ENCODE measurements at places on chromosomes 6 and 20.

GRCh38 chr6:7107578-7108195 lies at the start of gene RREB1:
Gene RREB1, plus strand, starts transcription at chr6:7107961. Its CDS starts 73,951 bp downstream, at chr6:7181912.
- peak; percentile 88 for DNase-seq

DNA sequence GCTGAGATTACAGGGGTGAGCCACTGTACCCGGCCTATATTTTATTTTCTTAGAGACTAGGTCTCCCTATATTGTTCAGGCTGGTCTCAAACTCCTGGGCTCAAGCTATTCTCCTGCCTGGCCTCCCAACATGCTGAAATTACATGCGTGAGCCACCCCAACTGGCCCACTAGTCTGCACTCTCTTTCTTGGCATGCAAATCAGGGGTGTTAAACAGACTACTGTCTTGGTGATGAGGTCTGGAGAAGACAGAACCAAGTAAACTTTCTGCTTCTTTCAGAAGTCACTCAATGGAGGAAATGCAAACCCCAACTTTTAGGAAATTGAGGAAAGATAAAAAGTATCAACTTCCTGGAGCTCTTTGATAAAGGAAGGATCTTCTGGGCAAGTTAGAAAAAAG lies 8.0 kb upstream of the TUBB2B start:
- DNase-seq, result no peak

DNA sequence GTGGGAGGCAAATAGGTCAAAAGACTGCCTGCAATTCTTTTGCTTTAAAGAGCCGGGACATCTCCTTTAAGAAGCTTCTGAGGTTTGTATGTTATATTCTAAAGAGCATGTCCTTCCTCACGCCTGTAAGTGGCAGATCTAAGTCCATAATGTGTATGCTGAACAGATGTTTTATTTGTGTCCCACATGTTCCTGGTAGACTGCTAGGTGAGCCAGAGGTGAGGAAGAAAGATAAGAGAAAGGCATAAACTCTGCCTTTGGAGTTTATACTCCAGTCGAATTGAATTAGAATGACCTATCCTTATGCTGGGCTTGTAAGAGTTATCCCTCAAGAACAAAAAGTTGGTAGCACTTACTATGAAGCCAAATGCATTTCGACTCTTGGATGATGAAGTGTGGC lies 27.2 kb upstream of the ADGRG6 start:
- DNase-seq, result no peak

- DNase-seq, result peak; percentile 71
Measured at GRCh38 chr20:36574366-36575135, 1.2 kb downstream of the TGIF2 start.

DNA sequence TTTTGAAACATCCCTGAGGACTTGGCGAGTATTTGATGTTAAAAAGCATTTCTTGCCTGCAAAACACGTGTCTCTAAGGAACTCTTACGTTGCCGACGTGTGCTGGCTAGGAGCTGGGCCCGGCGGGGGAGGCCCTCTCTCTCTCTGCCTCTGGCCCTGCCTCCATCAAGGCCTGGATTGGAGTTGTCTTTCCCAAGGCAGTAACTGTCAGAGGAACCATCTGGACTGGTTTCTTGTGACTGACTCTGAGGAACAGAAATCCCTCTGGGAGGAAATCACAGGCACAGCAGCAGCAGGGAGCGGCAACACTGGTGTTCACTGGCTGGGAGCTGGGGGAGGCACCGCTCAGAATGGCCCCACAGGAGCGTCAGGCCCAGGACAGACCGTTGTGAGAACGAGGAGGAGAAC lies 244.2 kb downstream of the NRN1 start:
- DNase-seq, result no peak

GRCh38 chr6:21046276-21046675 lies 512.0 kb downstream of the CDKAL1 start:
- DNase-seq, result peak; percentile 11

- DNase-seq, result no peak
Measured at GRCh38 chr6:2616811-2617210, 133.9 kb downstream of the MYLK4 start.

DNA sequence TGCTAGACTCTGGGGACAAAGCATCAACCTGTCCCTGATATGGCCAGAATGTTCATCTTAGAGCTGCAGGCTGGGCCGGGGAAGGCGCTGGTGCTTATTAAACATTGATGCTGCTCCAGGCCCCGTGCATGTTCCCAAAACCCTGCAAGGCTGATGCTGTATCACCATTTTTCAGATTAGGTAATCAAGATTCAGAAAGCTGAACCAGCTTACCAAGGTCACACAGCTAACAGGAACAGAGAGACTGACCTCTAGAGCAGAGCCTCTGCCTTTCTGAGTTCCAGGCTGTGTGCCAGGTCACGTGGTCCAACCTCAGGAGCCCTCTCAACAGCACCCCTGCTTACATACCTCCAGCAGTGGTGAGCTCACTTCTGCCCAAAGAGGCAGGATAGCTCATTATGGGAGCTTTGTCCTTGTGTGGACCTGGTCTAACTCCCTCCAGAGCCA lies 16.1 kb upstream of the VSTM2L start:
- no peak for DNase-seq

DNA sequence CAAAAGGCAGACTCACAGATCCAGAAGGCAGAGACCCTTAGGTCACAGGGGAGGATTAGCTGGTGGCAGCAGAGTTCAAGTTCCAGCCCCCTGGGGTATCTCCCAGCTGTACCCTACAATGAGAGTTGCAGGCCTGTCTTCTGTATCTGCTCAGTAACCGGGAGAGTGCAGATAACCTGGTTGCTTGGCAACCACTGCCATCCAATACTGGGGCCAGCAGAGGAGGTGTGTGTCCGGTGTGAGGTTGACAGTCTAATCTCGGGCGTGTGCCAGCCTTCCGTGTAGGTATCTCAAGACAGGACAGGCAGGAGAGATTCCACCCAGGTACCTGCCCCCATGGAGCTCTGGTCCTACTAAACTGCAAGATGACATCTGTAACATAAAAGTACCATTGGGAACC lies 56.6 kb upstream of the TBC1D7 start:
- DNase-seq, result no peak

GRCh38 chr20:48431653-48432493 lies 395.9 kb downstream of the PREX1 start:
- no peak for DNase-seq

GRCh38 chr6:82953871-82954270 lies 111.8 kb downstream of the UBE3D start:
- no peak for DNase-seq

GRCh38 chr6:13428583-13429405 lies 58.6 kb downstream of the GFOD1 start:
- DNase-seq, result no peak

GRCh38 chr20:45410887-45411286 lies 2.8 kb downstream of the DBNDD2 start:
- DNase-seq, result no peak

GRCh38 chr6:12803486-12803885 lies 86.9 kb downstream of the PHACTR1 start:
- no peak for DNase-seq

DNA sequence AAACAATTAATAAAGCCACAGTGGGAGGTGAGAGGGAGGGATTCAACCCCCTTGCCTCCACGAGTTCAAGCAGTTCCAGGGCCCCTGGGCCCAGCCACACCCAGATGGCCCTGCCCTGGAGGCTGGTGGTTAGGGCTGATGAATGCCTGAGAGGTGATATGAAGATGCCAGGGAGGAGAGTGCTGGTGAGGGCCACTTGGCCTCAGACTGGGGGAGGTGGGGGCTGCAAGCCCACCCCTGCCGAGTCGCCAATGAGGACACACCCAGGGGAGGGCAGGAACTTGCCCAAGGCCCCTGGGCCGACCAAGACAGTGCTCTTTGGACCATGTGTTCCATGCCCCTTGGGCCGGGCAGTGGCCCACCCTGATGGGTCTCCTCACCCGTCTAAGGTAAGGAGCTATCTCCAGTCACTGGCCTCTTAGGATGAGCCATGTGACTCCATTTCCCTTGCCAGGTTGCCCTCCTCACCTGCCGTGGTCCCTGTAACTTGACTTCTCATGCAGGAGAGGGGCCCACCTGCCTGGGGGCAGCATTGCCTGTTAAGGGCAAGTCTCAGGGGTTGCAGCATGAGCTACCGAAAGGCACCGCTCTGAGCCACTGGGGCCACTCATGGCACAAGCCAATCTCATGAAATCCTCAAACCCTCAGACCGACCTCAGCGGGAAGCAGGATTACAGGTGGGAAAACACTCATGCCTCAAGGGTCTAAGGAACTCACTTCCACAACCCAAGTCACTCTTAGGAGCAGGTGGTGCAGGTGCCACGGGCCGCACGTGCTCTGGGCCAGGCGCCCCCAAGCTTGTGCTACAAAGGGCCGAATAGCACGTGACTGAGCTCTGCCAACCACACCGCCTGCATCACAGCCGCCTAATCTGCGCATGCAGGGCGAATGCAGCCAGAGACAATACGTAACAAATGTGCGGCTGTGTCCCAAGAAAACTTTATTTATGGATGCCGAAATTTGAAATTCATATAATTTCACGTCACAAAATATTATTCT lies 147.4 kb upstream of the MLN start:
- no peak for DNase-seq

- DNase-seq, result no peak
Measured at GRCh38 chr20:49230021-49230420, 10.8 kb downstream of the DDX27 start.

GRCh38 chr6:43570876-43571441 lies 4.9 kb downstream of the XPO5 start:
- no peak for DNase-seq
